ENCODE measurements at places on chromosomes 4 and X.

DNA sequence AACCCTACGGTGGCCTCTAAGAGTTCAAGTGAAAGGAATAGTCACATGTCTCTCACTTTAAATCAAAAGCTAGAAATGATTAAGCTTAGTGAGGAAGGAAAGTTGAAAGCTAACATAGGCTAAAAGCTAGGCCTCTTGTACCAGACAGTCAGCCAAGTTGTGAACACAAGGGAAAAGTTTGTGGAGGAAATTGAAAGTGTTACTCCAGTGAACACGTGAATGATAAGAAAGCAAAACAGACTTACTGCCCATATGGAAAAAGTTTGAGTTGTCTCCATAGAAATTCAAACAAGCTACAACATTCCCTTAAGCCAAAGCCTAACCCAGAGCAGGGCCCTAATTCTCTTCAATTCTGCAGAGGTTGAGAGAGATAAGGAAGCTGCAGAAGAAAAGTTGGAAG lies 51.5 kb upstream of the RAB9B start:
- no peak for DNase-seq

GRCh38 chr4:122914292-122914904 lies 8.0 kb downstream of the NUDT6 start:
- DNase-seq = no peak

GRCh38 chr4:85681221-85681657 lies 206.3 kb downstream of the ARHGAP24 start:
- no peak for DNase-seq

DNA sequence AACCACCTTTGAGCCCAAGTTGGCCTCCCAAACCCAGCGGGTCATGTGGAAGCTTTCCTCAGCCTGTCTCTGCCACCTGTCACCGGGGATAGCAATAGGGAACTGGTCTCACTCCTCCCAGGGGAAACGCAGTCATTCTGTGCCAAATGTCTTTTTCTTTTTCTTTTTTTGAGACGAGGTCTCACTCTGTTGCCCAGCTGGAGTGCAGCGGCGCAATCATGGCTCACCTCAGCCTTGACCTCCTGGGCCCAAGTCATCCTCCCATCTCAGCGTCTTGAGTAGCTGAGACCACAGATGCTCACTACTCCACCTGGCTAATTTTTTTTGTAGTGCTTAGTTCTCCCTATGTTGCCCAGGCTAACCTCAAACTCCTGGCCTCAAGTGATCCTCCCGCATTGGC lies 40.3 kb downstream of the MED28 start:
- no peak for DNase-seq

DNA sequence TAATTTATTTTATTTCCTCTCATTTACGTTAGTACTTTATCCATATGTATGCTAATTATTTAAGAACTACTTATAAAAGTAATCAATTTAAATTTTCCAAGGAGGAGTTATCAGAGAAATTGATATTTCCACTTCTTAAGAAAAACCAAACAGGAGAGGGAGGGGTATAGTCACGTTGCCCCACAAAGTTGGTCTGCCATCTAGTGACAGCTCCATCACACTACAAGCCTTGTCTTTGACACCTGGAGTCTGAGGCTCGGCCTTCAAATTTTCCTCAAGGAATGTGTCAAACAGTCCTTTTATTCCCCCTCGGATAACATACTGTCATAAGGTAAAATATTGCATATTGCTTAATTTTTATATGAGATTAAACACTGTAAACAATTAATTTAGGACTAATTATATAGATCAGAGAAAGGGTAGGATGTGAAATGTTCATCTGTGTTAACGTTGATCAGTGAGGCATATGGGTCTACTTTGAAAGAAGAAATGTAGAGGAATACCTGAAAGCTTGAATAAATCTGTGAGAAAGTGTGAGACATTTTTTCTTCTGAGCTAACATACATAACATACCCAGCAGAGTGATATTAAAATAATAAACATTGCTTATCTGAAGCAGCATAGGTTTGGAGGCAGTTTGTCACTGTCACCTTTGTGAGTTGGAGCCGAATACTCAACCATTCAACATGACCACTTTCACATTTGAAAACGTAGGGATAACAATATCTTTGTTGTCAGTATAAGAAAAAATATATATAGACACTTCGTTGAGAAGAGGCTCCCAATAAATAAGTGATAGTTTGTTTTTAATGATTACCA lies 114.4 kb downstream of the GLRA3 start:
- peak; percentile 22 for DNase-seq

DNA sequence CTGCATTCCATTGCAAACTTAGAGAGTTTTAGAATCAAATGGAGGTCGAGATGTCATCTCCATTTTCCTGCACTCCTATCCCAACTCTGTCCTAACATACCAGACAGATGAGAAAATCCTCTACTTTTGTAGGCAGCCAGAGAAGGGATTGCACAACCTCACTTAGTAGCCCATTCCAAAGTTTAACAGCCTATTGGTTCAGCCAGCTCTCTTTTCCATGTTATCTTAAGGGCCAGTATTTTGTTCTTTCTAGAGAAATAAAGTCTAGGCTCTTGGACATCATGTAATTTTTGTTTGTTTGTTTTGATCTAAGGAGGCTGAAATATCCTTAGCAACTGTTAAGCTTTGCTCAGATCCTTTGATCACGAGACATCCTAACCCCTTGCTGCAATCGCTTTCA lies 173.0 kb downstream of the COX18 start:
- no peak for DNase-seq

Data from NT2/D1 (cell line).